Vagina (tissue), 2 donors: ENCODE measurements at places on chromosomes 1 and 21. TPM values are rescaled to one million over a fixed set of nuclear protein-coding genes. Genes with fewer than 3 reads are reported as not detected.

Gene TMEM82
- not detected for total RNA-seq

DNA sequence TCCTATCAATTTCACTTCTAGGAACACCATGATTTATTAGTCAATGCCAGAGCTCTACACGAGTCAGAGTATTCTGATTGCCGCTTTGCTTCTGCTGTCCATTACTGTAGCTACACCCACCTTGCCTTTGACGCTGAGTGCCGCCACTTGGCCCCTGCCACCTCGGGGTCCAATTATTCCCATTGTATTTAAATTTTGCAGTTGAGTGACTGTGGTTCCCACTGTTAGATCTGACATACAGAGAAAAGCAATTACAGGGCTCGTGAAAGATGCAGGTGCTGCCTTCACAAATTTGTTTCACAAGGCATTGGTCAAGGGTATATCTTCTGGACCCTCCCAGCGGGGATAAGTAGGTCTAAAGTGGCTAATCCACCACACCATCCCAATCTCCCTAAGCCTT lies 428.9 kb downstream of the SIPA1L2 start:
- no peaks in the 10 kb centered on the region for H3K4me1 ChIP-seq
- H3K4me3 ChIP-seq: no peak overlapping the region
- DNase-seq: no peak
- no peaks in the 10 kb centered on the region for H3K36me3 ChIP-seq
- no peaks in the 10 kb centered on the region for H3K27me3 ChIP-seq
- H3K27ac ChIP-seq: no peak overlapping the region

DNA sequence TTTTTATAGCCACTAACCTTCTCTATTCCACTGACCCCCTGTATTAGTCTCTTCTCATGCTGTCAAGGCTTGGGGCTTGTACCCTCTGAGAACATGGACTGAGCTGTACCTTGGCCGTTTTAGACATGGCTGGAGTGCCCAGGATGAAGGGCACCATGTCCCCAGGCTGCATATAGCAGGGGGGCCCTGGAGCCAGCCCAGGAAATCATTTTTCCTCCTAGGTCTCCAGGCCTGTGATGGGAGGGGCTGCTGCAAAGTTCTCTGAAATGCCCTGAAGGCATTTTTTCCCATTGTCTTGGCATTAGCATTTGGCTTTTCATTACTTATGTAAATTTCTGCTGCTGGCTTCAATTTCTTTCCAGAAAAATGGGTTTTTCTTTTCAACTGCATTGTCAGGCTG lies 119.5 kb downstream of the NTMT2 start:
- H3K36me3 ChIP-seq: no peaks in the 10 kb centered on the region
- H3K27me3 ChIP-seq: no peaks in the 10 kb centered on the region
- H3K4me1 ChIP-seq: no peaks in the 10 kb centered on the region
- H3K27ac ChIP-seq: no peak overlapping the region
- DNase-seq: no peak

GRCh38 chr1:240687820-240688219 lies 75.9 kb upstream of the GREM2 start:
- no peak for DNase-seq
- no peak overlapping the region for H3K27ac ChIP-seq
- H3K36me3 ChIP-seq: no peaks in the 10 kb centered on the region
- no peaks in the 10 kb centered on the region for H3K4me1 ChIP-seq
- no peak overlapping the region for H3K4me3 ChIP-seq

DNA sequence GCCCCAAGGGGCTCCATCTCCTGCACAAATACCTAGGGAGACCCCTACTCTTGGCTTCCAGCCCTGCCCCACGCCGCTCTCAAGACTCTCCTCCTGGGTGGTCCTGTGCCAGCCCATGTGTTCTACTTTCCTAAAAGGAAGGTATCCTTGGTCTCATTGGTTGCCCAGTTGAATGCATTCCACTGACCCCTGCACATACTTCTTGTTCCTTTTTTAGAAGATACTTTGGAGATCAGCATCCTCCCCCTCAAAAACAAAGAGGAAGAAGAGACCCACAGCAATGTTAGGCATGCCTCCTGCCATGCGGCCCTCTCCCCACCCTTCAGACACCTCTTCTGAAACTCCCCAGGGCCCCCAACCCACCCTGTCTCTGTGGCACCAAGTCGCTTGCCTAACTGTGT lies 4.1 kb downstream of the SLAMF9 start:
- no peaks in the 10 kb centered on the region for H3K27me3 ChIP-seq
- H3K4me1 ChIP-seq: peaks cover 20% of the 10 kb centered on the region
- H3K27ac ChIP-seq: no peak overlapping the region
- H3K4me3 ChIP-seq: no peak overlapping the region
- H3K36me3 ChIP-seq: no peaks in the 10 kb centered on the region

DNA sequence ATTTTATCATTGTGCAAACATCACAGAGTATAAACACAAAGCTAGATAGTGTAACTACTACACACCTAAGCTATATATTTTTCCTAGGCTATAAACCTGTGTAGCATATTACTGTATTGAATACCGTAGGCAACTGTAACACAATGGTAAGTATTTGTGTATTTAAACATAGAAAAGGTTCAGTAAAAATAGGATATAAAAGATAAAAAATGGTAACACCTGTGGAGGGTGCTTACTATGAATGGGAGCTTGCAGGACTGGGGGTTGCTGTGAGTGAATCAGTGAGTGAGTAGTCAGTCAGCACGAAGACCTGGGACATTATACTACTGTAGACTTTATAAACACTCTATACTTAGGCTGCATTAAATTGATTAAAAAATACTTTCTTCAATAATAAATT lies 4.1 kb downstream of the DTL start:
- DNase-seq: no peak
- no peak overlapping the region for H3K4me3 ChIP-seq
- H3K27ac ChIP-seq: no peak overlapping the region
- H3K4me1 ChIP-seq: peaks cover 8% of the 10 kb centered on the region

DNA sequence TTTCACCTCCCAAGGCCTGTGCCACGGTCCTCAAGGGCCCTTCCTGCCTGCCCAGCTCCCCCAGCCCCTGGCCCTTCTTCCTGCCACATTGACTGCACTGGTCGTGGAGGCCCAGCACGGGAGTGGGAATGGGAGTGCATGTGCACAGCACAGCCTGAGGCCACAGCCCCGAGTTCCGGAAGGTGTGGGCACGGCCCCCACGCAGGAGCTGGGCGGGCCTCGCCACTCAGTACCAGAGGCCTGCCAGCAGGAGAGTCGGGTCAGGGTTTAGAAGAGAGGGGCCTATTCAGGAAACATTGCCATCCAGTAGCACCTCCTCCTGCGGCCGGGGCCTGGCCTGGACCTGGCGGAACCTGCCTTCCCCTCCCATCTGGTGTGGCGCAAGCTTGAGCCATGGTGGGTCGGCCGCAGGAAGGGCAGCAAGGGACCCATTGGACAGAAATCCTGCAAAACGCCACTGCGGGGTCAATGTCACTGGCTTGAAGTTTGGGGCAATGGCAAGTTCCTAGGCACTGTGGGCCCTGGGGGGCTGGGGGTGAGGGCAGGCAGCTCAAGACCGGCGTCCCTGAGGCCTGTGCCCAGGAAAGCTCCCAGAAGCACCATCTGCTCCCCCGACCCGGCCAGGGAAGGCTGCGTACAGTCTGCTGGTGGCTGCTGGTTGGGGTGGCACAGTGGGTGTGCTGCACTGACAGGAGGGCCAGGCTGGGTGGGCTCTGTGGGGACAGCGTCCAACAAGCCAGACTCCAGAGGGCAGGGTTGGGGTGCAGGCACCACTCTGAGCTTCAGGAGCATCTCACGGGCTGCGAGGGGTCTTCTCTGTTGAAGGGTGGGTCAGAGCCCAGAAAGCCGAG lies 1.8 kb upstream of the TMEM52 start:
- no peak for DNase-seq
- H3K4me1 ChIP-seq: peaks cover 21% of the 10 kb centered on the region
- H3K27me3 ChIP-seq: no peaks in the 10 kb centered on the region
- H3K27ac ChIP-seq: no peak overlapping the region
